ENCODE measurements at places on chromosomes 6 and 20. TPM values are rescaled to one million over a fixed set of nuclear protein-coding genes. Genes with fewer than 3 reads are reported as not detected.

- DNase-seq, result no peak
Measured at GRCh38 chr6:42045538-42046460, 4.5 kb upstream of the TAF8 start.

GRCh38 chr6:148339766-148340165 lies 2.9 kb upstream of the SASH1 start:
- no peak for DNase-seq

GRCh38 chr6:124964764-124965105 lies 2.5 kb downstream of the RNF217 start:
- DNase-seq, result no peak

Gene ZNF337
- total RNA-seq, result 24.5 TPM

DNA sequence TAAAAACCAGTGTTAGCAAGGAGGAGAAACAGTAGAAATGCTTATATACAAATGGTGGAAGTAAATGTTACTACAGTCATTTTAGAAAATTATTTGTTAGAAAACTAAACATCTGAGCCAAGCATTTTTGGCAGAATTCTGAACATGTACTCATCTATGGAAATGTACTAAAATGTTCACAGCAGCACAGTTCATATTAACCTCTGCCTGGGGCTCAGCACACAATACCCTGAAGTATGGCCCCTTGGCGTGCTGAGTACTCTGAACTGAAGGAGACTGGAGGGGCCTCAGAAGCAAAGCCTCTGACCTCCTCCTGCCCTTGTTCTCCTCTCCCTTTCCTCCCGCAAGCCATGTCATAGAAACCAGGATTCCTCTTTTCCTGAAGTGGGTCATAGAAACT lies 66.2 kb upstream of the RALGAPA2 start:
- DNase-seq, result no peak

- DNase-seq, result no peak
Measured at GRCh38 chr6:139308936-139309603, 17.3 kb upstream of the TXLNB start.

- no peak for DNase-seq
Measured at GRCh38 chr6:150662814-150663213, 63.1 kb downstream of the PLEKHG1 start.

Data from glutamatergic neuron (in vitro differentiated cells).